ENCODE measurements at places on chromosomes 5 and 9.
A peak's percentile ranks its signal among the peaks of the same experiment; 100 is the strongest.

- no peak for DNase-seq
These were observed 117.4 kb downstream of the SLIT3 start for GRCh38 chr5:169183576-169183975.

GRCh38 chr9:127451858-127452656, 747 bp downstream of the LRSAM1 start:
- peak; percentile 27 for DNase-seq

DNA sequence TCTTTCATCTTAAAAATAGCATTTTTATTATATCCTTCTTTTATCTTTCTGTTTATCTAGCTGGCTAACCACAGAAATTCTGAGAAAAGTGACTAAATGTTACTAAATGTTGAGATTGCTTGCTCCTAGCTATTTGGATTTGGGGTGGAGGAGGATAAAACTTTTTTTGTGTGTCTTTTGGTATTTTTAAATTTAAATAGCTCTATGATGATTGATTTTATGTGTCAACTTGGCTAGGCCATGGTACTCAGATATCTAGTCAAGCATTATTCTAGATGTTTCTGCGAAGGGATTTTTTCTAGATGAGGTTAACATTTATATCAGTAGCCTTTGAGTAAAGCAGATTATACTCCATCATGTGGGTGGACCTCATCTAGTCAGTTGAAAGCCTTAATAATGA, 75.0 kb downstream of the GCNT1 start:
- no peak for DNase-seq

DNA sequence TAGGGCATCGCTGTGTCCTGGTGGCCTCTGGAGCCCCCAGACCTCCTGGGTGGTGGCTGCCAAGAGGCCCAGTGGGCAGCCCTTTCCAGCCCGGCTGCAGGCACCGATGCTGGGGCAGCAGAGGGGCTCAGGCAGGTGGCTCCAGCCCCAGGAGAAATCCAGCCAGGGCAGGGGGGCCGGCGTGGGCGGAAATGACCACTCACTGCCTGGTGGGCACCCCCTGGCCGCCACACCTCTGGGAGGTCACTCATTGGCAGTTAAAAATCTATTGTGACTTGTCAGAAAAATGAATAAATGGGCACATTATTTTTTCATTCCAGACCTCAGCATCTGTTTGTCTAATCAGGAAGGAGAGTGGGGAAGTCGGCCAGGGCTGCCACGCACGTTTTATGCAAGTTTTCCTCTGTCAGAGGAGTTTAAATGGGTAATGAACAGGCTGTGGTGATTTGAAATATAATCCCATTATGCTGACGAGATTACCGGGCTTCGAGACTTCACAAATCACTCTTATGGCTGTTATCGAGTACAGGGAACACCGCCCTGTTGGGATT, 171.9 kb downstream of the GAPVD1 start:
- DNase-seq: no peak

GRCh38 chr9:38066914-38067858, 1.8 kb downstream of the SHB start:
- DNase-seq: no peak

DNA sequence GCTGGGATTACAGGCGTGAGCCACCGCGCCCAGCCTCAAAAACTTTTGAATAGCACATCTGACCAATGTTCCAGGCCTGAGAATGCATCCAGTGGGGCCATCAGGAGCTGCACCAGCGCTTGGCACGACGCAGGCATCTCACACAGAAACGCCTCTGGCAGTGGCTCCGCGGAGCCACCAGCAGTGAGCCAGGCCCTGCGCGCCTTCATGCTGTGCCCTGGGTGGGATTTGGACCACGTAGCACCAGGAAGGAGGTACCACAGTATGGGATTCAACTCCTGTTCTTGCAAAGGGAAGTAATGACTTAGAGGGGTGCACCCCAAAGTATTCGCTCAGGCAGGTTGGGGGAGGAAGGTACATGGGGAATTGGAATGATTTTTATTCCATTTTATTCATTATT, 3.0 kb downstream of the CCDC187 start:
- no peak for DNase-seq

- no peak for DNase-seq
These were observed 269.4 kb downstream of the ZNF608 start for GRCh38 chr5:124477062-124477461.
